ENCODE measurements at places on chromosomes 7 and 10.

DNA sequence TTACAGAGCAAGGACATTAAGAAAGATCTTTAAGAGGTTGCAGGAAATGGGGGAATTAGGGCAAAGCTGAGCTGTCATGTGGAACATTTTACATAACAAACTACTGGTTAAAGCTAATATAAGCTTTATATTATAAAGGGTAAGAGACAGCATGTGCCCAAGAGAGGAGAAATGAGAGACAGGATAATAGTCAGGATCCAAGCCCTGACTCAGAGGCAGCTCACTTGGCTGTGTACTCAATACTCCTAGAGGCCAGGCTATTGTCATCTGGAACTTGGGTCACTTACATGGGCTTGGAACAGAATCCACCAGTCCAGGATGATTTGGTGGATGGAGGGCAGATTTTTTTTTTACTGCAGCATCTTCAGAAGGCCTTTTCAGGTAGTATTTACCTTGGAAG is 418.6 kb upstream of the ZMIZ1 start:
- no peak for DNase-seq

- DNase-seq: no peak
Measured at GRCh38 chr10:22345301-22346095, at the start of gene SPAG6. Gene SPAG6 (plus strand): TSS chr10:22345496. CDS start chr10:22345612, 116 bp downstream.

DNA sequence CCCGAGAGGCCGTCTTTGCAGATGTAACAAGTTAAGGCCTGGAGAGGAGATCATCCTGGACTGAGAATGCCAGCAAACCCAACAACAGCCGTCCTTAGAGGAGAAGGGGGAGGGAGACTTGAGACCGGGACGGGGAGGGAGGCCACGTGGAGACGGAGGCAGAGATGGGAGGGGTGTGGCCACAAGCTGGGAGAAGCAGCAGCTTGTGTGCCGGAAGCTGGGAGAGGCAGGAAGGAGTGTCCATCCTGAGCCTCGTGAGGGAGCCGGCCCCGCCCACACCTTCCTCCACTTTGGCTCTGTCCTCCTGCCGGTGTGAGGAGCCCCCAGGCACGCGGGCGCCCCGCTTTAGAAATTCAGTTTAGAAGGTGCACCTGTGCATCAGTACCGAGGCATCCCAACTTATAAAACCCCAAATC is 95.7 kb downstream of the DNAJB6 start:
- no peak for DNase-seq

GRCh38 chr7:99953649-99954048 is 22.2 kb downstream of the AZGP1 start:
- no peak for DNase-seq

- DNase-seq: no peak
Measured at GRCh38 chr7:132290021-132290420, 286.2 kb downstream of the PLXNA4 start.
